H54 (cell line): ENCODE measurements at places on chromosomes 5 and 9.

DNA sequence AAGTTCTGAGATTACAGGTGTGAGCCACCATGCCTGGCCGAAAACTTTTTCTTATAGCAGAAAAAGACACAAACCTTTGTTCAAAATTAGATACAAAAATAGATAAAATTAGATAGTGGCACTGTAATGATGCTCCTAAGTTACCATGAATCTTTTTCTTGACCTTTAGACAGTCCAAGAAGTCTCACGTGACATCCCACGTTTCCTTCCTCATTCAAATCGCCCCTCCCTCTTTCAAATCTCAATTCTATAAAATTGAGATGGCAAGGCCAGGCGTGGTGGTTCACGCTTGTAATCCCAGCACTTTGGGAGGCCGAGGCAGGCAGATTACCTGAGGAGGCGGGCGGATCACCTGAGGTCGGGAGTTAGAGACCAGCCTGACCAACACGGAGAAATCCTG, 7.7 kb upstream of the ZCCHC10 start:
- DNase-seq, result no peak

DNA sequence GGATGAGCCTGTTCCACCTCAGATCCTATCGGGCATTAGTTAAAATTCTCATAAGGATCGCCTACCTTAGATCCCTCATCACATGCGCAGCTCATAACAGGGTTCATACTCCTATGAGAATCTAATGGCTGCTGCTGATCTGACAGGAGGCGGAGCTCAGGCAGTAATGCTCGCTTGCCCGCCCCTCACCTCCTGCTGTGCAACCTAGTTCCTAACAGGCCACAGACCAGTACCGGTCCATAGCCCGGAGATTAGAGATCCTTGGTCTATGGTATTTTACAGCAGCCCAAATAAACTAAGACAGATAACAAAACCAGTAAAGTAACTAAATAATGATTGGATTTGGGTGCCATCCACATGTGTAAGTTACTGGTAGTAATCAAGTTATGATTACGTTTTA, 17.5 kb downstream of the GOLPH3 start:
- DNase-seq, result no peak

DNA sequence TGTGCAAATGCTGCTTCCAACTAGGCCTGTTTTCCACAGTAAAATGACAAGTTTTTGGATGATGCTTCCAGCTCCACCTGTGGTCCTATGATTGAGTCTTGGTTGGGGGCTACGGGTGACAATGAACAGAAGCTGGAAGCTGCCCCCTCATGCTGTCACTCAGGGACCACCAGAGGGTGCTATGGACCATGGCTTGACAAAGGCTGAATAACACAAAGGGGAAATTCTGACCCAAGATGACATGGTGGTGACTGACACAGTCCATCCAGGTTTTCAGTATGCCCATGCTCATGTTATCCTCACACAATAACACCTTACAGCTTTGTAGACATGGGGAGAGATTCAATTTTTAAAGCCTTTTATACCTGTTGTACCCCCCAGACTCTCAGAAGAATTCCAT, 23.9 kb upstream of the SAP30L start:
- DNase-seq, result no peak

- no peak for DNase-seq
These were observed 44.8 kb upstream of the SSBP2 start for GRCh38 chr5:81795666-81796065.

- DNase-seq, result no peak
These were observed 65.1 kb downstream of the NPR3 start for GRCh38 chr5:32776200-32776599.

DNA sequence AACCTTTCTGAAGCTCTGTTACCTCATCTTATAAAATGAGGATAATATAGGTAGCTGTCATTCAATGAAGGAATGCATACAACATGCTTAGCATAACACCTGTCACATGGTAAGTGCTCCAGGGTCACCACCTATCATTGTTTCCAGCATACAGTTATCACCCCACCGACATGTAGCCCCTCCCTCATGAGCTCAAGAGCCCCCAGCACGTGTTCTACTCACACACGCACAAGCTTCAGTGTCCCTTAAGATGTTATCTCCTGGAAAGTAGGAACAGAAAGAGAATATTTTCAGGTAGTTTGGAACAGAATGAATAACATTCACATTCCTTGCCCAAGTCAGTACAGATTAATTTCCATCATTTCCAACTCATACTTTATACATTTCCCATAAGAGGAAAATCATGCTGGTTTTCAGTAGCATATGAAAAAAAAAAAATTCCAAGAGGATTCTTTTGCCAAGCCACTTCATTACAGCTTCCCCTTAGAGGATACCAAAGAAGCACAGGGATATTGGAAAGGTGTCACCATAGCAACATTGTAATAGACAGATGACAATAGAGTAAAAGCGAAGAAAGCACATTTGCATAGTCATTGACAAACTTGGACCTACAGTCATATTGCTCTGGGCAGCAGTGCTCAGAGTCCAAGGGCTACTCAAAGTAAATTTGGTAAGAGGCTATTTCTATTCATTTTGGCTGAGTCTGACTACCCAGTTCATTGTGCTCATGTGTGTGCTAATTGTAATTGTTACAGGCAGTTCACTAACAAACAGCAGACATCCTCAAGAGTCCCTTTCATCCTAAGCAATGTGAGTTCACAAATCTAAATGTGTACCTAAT, 1.5 kb upstream of the MOB3B start:
- DNase-seq, result no peak

DNA sequence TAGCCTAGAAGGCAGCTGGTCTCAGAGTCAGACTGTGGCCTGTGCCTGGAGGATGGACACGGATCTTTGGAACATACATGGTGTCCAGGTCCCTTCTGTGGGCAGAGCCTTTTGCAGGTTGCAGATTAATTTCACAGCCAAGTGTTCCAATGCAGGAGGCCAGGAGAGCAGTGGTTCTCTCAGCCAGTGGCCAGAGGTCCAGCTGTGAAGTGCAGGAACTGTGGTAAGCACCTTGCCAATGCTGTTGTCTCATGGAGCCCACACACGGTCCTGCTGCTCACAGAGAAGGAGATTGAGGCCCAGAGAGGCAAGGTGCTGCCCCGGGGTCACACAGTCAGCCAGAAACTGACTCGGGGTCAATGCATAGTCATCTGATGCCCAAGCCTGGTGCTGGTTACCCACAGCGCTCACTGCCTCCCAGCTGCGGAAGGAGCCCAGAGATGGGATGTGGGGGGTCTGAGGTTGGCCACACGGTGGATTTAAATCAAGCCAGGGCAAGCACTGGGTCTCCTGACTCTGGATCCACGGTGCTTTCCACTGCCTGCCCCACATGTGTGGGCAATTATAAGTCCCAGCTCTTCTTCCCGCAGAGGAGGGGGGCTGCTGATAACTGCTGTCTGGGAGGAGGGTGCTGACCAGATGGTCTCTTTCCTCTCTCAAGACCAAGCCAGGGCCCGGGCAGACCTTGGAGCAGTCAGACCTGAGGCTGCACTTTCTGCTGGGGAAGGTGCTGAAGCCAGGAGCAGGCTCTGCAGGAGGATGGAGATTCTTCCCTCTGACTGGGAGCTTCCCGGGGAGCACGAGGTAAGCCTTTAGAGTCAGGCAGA, 2.8 kb downstream of the PDGFRB start:
- DNase-seq, result no peak

GRCh38 chr5:37838152-37838932, 1.5 kb downstream of the GDNF start:
- DNase-seq, result no peak

DNA sequence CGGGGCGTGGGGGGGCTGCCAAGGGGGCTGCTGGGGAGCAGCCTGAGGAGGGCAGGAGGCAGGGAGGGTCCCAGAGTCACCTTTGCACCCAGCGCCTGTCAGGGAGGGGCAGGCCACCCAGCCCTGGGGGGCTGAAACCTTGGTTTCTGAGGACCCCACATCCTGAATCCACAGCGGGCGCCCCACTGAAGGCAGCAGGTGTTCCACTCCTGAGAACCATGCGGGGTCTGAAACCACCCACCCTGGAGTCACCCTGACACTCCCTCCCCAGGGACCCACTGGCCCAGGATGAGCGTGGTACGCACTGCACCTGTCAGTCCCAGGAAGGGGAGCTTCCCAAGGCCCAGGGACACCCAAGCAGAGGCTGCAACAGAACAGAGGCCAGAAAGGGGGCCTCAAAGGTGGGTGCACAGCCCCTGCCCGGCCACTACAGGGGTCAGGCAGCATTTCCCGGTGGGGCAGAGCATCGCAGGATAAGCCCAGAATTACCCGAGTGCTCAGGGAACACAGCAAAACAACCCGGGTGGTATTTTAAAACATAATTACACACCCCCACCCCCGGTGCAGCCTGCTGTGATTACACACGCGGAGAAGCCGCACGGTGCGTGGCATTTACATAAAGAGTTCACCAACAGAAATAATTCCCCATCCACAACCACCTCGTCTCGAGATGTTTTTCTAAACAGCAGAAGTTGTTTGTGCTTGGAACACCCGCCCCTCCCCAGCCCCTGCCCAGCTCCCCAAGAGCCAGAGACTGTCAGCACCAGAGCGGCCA, 57.3 kb upstream of the UBAC1 start:
- no peak for DNase-seq

GRCh38 chr5:68041293-68041692, 174.3 kb upstream of the PIK3R1 start:
- DNase-seq, result no peak

DNA sequence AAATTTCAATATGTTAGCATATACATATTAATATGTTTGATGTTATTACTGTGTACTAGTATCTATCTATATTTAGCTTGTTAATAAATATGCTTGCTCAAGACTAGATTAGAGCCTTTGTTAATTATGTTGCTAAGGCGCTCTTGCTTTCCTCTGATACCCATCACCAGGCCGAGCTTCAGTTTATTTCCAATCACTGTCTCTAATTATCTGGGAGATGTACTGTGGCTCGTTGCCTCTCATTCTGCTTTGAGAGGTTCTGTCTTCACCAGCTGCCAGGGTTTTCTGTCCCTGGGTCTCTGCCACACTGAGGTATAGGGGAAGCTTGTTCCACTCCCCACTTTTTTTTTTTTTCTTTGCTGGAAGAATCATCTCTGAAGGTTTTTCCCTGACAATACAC, 21.0 kb upstream of the TAF11L2 start:
- no peak for DNase-seq

- DNase-seq, result peak; percentile 57
These were observed 47.9 kb upstream of the FKTN start for GRCh38 chr9:105510024-105510423.
